Stimulated activated naive CD8-positive, alpha-beta T cell treated with anti-CD3 and anti-CD28 coated beads, Interleukin-15, Interleukin-2, amounts not matched to agents 100 U/mL and 50 U/mL, for 24 hours (primary cell): ENCODE measurements at places on chromosomes 3 and 15.
A peak's percentile ranks its signal among the peaks of the same experiment; 100 is the strongest.

DNA sequence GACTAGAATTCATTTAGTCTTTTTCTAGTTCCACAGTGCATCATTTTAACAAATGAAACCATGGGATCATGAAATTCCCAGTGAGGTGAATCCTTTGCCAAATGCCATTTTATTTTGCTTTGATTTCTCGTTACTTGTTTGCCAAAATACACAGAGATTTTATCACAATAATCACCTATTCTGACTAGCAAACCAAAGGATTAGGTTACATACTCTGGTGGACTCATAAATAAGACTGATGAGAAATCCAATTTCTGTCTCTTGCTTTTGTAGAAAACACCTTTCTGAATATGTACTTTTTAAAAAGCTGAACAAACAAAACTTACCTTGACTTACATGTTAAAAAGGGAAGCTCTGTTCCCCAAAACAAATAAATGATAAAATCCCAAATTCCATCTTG is 12.2 kb downstream of the ERC2 start:
- DNase-seq, result no peak

- no peak for DNase-seq
Observed at GRCh38 chr3:61690016-61690415, 128.6 kb downstream of the PTPRG start.

GRCh38 chr3:93906245-93906644 is 67.5 kb downstream of the PROS1 start:
- no peak for DNase-seq

- no peak for DNase-seq
Observed at GRCh38 chr3:3792391-3792790, 6.8 kb upstream of the LRRN1 start.

DNA sequence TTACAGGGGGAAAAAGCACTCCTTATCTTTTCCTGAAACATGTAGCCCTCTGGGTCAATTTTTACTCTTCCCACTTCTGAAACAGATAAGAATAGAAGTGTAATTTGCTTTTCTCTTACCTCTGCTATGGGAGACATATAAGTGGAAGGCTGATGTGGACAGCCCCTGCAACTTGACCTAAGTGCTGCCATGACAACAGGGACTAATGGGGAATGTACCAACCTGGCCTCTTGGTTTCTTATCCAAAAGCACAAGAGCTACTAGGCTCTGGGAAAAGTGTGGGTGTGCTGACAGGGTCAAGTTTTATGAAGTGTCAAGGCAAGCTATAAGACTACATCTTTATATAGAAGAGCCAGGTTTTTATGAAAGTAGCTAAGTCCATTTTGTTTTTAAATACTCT is 1246.5 kb downstream of the OTOL1 start:
- no peak for DNase-seq

DNA sequence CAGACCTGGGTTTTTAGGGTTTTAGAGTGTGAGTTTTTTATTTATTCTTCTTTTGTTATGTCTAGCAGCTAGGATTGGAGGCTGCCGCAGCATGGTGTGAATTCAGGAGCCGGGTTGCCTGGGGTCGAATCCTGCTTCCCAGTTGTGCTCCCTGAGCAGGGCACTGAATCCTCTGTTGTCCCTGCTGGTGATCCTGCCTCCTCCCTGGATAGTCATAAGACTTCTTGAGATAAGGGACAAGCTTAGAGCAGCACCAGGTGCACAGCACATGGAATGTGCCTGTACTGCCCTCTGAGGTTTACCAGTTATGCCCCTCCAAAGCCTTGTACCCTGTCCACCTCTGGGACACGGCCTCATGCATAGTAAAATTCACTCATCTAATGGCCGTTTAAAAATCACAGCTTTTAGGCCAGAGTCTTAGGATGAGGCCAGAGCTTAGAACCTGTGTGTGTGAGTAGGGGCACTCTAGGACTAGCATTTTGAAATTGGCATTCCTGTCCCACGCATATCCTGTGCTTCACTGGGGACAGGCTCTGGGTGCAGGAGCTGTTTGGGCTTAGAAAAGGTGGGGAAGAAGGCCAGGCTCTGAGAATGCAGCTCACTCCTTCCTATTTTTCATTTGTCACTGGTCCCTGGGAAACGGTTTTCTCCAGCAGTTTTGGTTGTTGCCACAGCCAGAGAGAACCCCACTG is 47.7 kb downstream of the CHCHD6 start:
- DNase-seq, result no peak

- DNase-seq, result no peak
Observed at GRCh38 chr3:28972921-28973320, 307.9 kb upstream of the RBMS3 start.

- DNase-seq, result no peak
Observed at GRCh38 chr3:172749230-172749965, 1.1 kb upstream of the ECT2 start.

- DNase-seq, result no peak
Observed at GRCh38 chr15:39099524-39099923, 481.4 kb upstream of the THBS1 start.

GRCh38 chr3:71285086-71285485 is 298.4 kb downstream of the FOXP1 start:
- DNase-seq, result no peak

GRCh38 chr3:185797993-185798830 is 26.6 kb downstream of the IGF2BP2 start:
- DNase-seq, result no peak

DNA sequence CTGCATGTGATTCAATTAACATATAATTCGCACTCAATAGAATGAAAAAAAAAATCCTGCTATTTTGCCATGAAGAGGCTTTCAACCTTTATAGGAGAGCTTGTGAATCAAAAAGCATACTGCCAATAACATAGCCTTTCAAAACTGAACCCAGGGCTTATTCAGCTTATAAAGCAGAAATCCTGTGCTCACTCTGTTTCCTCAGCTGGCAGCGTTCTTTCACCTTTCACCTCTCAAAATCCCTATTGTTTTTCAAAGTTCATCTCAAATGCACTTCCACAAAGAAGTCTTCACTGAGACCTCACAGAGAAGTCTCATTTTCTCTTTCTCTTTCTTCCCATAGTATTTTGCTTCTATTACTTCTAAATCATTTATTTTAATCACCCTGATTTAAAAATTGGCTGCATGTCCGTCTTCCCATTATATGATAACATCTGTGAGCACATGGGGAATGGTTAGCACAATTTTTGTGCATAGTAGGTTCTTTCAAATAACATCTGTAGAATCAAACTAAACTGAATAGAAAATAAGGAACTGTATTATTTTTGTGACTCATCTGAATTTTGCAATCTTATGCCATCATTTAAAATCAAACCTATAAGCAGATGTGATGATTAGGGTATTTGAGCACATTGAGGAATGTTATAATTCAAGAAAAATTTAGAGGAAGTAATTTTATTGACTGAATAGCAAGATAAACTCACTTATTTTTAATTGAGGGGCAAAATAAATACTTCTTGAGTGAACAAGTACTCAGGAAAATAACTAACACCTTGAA is 373.4 kb downstream of the NLGN1 start:
- DNase-seq, result no peak

DNA sequence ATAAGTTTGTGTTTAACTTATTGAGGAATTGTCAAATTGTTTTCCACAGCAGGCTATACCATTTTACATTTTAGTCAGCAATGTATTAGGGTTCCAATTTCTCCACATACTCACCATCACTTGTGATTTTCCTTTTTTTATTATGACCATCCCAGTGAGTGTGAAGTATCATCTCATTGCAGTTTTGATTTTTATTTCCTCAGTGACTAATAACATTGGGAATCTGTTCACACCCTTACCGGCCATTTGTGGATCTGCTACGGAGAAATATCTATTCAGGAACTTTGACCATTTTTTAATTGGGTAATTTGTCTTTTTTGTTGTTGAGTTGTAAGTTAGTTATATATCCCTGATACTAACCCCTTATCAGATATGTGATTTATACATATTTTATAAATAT is 54.8 kb upstream of the LMCD1 start:
- no peak for DNase-seq

DNA sequence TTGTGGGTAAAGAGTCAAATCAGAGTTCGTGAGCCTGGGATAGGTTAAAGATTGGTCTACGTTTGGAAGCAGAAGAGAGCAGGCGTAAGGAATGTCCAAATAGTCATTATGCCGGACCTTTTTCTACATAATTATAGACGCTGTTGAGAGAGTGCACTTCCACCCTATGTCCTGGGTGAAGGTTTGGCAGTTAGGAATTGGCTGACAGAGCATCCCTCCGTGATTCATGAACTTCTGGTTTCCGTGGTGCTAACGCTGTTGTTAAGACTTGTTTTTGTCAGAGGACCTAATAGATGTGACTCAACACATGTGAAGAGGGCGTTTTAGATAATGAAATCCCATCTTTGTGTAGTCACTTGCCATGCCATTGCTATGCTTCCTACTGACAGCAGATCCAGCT is 1.1 kb downstream of the EAF1 start:
- DNase-seq, result peak; percentile 15

GRCh38 chr15:99452728-99453636 is 112.8 kb upstream of the MEF2A start:
- DNase-seq, result no peak

GRCh38 chr3:156252656-156253055 is 132.3 kb downstream of the KCNAB1 start:
- no peak for DNase-seq

DNA sequence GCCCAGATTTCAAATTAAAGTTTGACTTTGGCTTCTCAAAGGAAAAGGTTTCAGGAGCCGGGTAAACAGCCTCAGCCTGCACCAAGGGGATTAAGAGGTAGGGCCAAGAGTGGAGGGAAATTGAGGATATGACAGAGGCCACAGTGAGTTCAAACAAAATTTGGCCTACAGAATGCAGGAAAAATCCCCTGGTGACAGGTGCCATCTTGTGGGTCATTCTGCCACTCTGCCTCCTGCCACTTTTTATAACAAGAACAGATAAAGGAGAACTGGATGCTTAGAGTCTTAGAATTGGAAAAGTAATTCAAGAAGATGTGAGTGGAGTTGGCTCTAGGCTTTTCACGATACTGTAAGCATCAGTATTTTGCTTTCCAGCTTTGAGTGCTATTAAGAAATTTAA is 253.2 kb downstream of the NR2F2 start:
- DNase-seq, result no peak

DNA sequence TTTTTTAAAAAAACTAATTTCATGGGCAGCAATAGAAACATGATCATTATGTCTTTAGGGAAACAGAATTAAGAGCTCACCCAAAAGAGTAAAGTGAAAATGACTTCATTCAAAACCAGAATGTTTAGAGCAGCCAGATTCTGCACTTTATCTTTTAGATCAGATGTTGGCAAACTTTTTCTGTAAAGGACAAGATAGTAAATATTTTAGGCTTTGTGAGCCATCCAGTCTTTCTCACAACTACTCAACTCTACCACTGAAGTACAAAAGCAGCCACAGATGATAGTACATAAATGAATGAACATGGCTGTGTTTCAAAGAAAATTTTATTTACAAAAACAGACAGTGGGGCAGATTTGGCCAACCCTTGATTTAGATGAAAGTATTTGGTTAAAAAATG is 84.5 kb downstream of the SETD2 start:
- DNase-seq, result no peak

DNA sequence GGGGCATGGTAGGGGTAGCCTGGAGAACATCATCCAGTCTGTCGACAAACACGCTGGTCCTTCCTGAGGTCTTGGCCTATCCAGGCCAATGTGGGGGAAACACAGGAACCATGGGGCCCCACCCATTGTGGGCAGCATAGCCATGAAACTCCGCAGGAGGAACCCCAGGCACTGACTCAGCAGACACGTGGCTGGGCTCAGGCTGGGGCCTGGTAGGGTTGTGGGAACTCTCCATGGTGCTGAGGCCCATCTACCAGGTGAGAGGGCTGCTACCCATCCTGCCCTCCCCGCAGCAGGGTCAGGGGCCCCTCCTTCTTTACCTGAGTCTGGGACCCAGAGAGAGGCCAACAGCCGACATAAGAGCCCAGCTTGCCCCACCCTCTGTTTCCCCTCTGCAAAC is 22.6 kb upstream of the CACNA2D2 start:
- peak; percentile 83 for DNase-seq

DNA sequence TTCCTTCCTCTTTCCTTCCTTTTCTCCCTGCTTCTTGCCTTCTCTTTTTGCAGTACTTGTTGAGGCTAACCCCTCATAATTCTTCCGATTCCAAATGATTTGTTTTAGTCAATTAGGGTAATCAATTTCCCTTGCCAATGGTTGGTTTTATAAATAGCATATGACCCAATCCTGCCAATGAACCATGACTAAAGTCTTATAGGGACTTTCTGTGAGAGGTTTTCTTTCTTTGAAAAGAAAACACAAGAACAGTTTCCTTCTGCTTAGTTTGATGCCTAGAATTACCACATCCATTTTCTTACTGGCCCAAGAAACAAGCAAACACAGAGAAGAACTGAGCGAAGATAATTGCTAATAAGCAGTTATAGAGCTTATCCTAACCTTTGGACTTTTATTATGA is 292.5 kb upstream of the SATB1 start:
- DNase-seq, result no peak

DNA sequence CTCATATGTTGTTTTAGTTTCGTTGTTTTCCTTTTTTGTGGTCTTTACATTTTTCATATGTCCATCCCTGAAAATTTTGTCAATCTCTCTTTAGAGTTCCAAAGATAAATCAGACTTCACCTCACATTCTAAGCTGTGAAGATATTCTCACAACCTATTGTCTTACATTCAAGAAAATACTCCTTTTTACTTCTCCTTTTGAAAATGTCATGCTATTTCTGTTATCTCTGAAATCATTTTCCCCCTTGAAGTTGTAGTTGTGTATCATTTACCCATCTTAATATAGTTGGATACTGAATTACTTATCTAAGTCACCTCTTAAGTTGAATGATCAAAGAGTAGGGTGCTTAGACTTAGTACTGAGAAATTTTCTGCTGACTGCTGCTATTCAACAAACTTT is 74.3 kb downstream of the DCUN1D1 start:
- DNase-seq, result no peak

- no peak for DNase-seq
Observed at GRCh38 chr3:57160765-57161538, 4.2 kb downstream of the IL17RD start.

DNA sequence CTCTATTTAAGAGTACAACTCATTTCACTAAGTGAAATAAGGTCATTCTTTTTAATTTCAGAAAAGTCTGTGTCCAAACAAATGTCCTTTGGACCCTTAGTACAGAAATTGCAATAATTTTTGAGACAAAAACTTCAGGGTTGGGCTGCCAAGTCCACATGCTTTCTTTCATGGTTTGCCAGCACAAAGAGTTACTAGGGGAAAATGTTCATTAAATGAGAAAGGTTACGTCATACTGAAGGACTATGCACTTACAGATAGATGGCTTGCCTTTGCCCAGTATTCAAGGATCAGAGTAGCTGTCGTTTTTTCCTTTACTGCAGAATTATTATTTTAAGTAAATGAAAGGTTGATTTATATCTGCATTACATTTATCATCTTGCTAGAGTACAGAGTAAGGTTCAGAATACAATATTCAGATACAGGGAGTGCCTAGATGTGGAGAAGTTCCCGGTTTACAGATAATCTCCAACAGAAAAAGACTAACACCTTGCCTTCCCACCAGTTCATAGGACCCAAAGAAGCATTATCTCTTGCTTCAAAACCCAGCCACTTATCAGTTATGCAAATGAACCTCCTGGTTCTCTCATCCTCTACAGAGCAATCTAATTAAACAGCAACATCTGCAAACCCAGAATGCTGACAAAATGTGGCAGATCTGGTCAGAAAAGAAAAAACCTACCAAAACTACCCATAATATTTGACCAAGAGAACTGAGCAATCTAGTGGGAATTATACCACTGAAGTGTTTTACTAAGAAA is 179.3 kb downstream of the FRMD5 start:
- no peak for DNase-seq

- DNase-seq, result no peak
Observed at GRCh38 chr15:38996111-38996631, 431.6 kb upstream of the RASGRP1 start.
